T-helper 17 cell (primary cell): ENCODE measurements at places on chromosomes 11 and 22.

- no peak for DNase-seq
These were observed 724.7 kb downstream of the DLG2 start for GRCh38 chr11:84902445-84902844.

GRCh38 chr11:47127213-47127612 lies 49.5 kb downstream of the ARFGAP2 start:
- no peak for DNase-seq

DNA sequence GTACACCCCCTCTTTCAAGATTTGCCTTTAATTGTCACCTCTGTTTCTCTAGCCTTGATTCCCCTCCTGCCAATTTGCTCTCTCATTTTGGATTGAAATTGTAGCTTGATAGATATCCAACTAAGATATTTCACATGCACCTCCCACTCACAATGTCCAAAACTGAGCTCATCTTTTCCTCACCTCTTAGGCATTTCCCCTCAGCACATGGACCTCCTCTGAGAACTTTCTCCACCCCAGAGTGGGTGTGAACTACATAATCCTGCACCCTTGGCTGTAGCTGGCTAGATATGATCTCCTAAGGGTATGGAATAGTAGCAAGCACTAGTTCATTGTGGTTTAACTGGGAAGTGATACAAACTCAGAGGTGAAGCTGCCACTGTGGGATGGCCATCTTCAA lies 91.5 kb upstream of the SESN3 start:
- DNase-seq, result no peak

DNA sequence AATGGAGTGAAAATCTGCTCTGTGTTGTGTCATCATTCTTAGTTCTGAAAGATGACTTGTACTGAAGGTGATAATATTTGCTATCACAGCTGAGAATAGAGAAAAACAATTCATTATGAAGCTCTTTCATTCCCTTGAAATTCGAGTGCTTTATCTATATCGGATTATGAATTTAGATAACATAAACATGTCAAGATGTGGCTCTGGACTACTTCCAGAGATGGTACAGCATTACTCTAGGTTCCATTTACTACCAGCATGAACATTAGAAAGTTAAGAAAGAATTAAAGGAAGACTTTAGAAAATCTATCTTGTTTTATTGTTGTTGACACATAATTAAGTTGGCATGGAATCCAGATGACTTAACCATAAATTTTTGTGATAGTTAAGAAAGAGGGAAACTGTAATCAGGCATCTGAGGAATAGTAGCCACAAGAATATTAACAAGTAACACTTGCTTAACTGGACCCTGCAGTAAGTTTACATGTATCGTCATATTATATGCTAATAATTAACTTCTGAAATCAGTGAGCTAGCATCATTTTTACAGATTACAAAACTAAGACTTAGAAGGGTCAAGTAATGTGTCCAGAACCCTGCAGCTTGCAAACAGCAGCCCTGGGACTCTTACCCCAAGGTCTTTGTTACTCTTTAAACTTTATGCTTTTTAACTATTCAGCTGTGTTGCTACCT lies 182.6 kb downstream of the DDX10 start:
- no peak for DNase-seq

- no peak for DNase-seq
These were observed 340.8 kb upstream of the MTNR1B start for GRCh38 chr11:92628401-92629292.
